ENCODE measurements at places on chromosomes 7 and 10.

GRCh38 chr10:60388116-60388625 is 1.5 kb downstream of the ANK3 start:
- no peak for DNase-seq

DNA sequence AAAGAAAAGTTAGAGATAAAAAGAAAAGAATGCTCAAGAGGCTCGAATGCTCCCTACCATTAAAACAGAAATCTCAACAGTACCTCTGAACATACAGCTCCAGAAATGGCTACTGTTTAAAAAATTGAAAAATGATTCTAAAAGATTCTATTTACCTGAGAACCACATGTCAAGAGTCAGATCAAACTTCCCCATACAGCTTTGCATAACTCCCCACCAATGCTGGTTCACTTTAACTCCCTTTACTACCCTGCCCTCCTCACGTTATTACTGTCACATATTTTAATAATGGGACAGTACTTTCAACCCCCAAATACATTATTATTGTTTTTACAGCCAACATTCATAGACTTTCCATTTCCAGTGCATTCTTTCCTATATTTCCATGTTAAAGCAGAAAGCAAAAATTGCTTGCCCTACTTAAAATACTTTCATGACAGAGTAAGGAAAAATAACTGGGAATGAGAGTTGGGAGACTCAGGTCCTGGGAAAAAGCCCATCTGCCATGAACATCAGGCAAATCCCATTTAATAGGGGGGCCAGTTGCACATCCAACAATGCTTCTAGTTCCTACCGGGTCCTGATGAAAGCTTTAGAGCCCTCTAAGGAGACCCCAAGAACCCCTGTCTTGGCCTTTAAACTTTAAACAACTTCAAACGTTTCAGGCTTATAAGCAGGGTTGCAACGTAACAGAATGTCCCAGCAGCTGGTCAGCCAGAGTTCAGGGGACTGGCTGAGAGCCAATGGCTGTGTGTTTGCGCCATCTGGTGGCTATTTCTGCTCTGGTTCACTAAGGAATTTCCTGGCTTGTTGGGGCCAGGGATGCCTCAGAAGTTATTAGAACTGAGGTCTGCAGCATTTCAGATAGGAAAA is 247.4 kb downstream of the ELMO1 start:
- peak; percentile 55 for DNase-seq

DNA sequence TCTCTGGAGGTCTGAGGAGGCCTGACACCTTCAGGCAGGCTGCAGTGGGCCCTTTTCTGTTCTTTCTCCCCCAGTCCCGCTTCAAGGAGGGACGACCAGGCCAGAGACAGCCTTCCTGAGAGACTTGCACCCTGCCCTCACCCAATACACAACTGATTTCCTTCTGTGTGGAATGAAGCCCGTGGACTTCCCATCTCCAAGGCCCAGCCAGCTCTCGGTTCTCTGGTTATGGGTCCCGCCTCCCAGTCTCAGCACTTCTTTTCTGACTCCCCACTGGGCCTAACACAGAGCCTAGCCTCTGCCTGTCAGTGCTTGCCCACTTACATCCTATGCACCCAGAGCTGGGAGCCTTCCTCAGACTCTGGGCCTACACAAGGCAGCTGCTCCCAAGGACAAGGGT is 24.1 kb upstream of the ADCYAP1R1 start:
- DNase-seq = no peak

GRCh38 chr7:150753239-150753638 is 16.0 kb downstream of the GIMAP5 start:
- DNase-seq = no peak

DNA sequence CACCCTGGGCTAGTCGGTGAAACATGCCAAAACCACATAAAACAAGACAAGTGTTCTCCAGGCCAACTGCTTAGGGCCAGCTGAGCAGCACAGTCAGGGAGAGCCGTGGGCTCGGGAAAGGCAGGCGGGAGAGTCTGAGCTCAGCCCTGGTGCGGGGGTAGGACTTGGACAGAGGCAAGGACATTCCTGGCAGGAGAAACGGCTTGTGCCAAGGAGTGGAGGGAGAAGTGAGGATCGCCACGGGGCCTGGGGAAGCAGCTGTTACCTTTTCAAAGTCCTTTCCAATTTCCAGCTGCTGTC is 4.2 kb downstream of the ELN start:
- no peak for DNase-seq

- no peak for DNase-seq
Measured at GRCh38 chr10:35885076-35885475, 243.0 kb upstream of the FZD8 start.

- no peak for DNase-seq
Measured at GRCh38 chr7:151179287-151179860, 7.7 kb downstream of the ASB10 start.

DNA sequence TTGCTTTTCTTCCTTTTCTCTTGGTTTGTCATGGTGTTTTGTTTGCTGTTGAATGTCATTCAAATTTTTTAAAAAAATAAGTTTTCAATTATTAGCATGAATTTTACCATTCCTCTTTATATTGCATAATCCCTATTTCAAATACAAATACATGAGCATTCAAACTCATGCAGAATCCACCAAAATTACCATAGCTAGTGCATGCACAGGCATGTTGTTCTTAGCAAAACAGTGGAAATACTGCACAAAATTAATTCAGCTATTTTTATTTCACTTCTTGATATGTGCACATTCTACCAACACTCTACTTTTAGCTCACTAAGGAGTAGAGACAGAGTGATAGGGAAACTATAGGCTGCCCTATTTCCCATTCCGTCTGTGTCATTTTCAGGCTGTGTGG is 670.1 kb upstream of the LRRN3 start:
- DNase-seq = no peak

- no peak for DNase-seq
Measured at GRCh38 chr7:80082213-80082612, 52.4 kb upstream of the GNAI1 start.

DNA sequence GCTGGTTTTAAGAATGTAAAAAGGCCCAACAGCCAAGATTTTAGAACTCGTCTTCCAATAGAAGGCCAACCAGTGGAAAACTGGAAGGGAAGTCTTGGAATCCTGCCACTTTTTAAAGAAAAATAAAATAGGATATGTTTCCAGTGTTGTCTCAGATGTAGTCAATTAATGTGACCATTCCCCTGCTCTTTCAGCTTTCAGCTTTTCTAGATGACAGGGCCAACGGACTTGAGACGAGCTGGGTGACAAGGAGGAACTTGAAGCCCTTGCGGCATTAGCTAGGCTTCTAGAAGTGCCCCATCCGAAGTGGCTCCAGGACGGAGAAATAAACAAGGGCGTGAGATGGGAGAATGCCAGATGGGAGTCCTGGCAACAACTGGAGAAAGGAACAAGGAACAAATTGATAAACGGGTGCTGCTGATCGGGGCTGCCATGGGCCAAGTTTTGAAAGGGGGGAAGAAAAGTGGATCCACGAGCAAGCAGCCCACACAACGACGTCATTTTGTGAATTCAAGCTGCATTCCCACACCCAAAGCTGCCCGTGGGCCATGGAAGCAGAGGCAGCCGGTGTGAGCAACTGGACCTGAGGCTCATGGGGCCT is 42.3 kb downstream of the CTBP2 start:
- no peak for DNase-seq

DNA sequence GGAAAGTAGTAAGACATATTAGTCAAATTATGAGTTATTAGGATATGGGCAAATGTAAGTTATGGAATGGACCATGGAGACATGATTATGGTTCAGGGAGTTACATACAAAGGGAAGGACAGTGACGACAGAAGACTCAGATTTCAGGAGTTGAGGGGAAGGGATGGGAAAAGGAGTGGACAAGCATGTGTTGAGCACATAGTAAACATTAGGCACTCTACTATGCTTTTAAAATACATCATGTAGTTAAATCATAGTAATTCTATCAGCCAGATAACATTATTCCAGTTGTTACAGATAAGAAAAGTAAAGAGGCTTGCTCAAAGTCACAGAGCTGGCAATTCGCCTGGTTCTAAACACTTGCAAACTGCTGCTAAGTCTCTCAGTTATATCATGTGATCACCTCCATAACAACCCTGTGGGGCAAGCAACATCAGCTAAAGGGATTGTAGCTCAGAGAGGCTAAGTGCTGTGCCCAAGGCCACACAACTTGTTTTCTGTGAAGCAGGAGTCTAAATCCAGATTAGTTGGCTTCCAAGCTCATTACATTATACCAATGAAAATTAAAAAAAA is 115.2 kb upstream of the MDFIC start:
- DNase-seq = no peak

GRCh38 chr7:127933146-127933545 is 98.1 kb downstream of the LRRC4 start:
- no peak for DNase-seq

- DNase-seq = no peak
Measured at GRCh38 chr10:60045571-60045970, 139.2 kb upstream of the CCDC6 start.

GRCh38 chr7:57178768-57179139 is 46.5 kb upstream of the ZNF479 start:
- DNase-seq = no peak

DNA sequence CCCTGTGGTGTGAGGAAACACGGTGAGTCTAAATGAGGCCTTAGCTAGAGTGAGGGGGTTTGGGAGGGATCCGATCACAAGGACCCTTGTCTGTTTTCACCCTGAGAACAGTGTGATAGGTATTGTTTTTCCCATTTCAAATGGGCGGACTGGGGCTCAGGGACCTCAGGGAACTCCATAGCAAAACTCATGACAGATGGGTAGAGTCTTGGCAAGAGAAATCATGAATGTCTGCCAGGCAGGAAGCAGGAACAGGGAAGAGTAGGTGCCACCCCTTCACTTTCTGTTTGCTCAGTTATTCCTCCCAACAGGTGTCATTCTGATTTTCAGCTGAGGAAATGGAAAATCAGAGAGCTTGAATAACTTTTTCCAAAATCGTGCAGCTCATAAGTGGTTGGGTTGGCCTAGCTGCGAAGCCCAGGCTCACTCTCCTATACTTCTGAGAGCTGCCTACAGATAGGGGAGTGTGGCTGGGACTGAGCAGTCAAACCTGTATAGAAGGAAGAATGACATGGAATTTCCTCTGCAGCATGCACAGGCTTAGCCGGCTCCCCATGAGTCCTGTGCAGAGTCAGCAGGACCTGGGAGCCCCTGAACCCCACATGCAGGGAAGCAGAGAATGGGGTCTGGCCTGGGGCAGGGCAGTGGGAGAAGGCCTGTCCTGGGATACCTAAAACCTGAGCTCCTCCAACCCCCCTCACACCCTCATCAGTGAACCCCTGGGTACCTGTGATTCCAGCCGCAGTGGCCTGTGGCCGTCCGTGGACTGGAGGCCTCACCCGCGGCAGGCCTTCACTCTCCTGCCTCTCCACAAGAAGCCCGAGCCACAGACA is 17.6 kb upstream of the C10orf105 start:
- no peak for DNase-seq

DNA sequence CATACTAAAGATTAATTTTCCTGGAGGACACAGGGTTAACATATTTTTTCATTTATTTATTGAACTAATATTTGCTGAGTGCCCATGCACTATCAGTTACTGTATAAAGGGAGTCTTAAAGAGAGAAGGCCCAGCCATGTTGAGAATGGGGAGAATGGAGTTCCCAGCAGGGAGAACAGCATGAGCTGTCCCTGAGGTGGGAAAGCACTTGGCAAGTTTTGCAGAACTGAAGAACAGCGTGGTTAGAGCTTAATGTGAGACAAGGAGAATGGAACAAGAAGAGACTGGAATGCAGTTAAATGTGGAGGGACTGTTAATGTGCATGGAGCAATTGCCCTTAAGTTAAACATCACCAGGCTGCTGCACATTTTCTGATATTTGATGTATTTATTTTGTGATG is 435.4 kb downstream of the SUGCT start:
- peak; percentile 28 for DNase-seq

GRCh38 chr10:13848520-13849445 is 262.0 kb downstream of the PRPF18 start:
- DNase-seq = no peak

DNA sequence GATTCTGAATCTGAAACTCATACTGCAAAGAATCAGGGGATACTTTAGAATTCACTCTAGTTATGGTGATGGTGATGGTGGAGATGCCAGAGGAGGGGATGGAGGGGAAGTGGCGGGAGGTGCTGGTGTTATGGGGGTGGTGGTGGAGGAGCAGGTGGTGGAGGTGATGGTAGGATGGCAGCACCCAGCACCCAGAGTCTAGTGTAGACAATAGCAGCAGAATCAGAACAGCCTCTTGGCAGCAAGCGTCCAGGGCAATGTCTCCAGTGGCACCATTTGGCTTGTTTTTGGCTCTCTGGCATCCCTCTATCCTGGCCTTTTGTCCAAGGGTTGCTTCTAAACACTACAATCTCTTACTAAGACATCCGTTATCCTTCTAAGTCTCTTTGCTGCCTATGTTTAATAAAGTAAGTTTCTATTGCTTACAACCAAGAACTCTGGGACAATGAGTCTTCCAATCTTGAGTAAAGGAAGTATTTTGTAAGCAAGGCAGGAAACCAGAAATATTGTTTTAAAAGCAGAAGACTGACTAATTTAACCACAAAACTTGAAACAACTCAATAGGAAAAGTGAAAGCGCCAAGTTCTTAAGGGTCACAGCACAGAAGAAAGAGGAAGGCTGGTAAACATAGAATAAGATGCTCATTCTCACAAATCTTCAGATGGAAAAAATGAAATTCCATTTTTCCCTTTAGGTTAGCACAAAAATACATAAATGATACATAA is 42.4 kb upstream of the GDF10 start:
- no peak for DNase-seq

DNA sequence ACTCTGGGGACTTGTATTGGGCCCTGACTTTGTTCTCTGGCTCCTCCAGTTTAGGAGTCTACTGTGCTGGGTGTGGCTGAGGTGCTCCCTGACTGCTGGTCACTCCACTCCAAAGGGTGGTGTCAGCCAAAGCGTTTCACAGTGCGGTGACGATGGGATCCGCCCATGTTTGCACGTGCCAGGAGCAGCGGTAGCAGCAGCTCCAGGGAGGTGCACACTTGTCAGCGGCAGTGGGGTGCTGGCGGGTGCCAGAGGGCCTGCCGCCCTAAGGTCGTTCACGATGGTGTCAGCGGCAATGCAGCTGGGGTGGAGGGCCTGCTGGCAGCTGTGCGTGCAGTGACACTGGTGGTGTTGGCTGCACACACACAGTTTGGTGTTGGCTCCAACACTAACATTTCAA is 268.5 kb upstream of the AKR1E2 start:
- DNase-seq = no peak

- no peak for DNase-seq
Measured at GRCh38 chr7:112428715-112429114, 21.5 kb upstream of the IFRD1 start.

GRCh38 chr7:23530405-23530804 is 1.4 kb downstream of the TRA2A start:
- DNase-seq = peak; percentile 65

DNA sequence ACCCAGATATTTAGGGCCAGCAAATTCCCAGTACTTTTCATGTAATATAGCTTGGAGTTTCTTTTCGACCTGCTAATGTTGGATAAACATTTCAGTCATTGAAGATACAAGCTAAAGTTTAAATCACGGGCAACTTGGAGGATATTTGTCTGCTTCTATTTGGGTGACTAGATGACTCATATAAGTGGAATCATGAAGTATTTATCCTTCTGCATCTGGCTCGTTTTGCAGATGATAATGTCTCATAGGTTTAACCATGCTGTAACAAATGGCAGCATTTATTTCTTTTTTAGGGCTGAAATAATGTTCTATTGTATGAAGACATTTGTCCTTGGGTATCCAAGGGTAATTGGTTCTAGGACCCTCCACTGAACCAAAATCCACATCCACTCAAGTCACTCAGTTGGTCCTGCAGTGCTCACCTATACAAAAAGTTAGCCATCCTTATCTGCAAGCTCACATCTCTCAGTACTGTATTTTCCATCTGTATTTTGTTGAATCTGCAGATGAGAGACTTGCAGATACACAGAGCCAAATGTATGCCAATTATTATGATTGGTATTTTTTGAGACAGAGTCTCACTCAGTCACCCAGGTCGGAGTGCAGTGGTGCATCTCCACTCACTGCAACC is 187.2 kb upstream of the CSTF2T start:
- DNase-seq = no peak
